Erythroblast (primary cell): ENCODE measurements at places on chromosomes 11 and 22.
A peak's percentile ranks its signal among the peaks of the same experiment; 100 is the strongest.

DNA sequence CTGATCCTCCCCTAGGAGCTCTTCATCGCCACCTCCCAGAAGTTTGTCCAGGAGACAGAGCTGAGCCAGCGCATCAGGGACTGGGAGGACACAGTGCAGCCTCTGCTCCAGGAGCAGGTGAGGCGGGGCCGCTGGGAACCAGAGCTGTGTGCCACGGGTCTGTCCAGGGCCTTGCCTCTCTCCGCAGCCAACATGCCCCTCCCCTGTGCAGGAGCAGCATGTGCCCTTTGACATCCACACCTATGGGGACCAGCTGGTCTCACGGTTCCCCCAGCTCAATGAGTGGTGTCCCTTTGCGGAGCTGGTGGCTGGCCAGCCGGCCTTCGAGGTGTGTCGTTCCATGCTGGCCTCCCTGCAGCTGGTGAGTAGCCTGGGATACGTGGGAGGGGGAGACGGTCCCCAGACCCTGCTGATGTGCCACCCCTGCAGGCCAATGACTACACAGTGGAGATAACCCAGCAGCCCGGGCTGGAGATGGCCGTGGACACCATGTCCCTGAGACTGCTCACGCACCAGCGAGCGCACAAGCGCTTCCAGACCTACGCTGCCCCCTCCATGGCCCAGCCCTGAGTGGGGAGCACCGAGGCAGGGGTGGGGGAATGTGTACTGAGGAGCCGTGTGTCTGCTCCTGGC, 2.5 kb downstream of the SCO2 start:
- DNase-seq = no peak

GRCh38 chr11:122235615-122236014, 119.6 kb upstream of the BLID start:
- DNase-seq = no peak

GRCh38 chr11:77611921-77612320, 22.2 kb downstream of the AQP11 start:
- peak; percentile 85 for DNase-seq

DNA sequence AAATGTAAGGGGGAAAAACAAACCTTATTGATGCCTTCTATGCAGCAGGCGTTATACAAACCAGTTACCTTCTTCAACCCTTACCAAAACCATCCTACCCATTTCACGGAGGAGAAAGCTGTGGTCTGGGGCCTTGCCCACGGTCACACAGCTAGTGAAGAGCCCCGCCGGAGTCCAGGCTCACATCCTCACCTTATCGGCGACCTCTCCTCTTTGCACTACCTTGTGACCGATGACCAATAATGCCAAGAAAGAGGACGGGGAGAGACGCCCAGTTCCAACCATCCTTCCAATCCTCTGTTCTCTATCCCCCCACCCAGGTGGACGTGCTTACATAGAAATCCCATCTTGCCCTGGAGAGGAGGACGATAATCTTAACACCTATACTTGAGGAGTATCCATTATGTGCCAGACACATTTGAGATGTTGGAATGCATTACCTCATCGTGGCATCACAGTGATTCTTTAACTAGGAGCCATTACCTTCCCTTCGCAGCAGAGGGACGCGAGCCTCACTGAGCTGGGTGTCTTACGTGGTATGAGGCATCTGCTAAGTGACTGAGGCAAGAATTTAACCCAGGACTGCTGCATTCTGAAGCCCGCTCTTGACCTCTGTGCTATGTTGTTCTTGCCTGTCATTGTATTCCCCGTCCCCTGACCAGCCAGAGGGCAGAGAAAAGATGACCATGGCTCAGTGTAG, 253.7 kb upstream of the B3GAT1 start:
- no peak for DNase-seq

DNA sequence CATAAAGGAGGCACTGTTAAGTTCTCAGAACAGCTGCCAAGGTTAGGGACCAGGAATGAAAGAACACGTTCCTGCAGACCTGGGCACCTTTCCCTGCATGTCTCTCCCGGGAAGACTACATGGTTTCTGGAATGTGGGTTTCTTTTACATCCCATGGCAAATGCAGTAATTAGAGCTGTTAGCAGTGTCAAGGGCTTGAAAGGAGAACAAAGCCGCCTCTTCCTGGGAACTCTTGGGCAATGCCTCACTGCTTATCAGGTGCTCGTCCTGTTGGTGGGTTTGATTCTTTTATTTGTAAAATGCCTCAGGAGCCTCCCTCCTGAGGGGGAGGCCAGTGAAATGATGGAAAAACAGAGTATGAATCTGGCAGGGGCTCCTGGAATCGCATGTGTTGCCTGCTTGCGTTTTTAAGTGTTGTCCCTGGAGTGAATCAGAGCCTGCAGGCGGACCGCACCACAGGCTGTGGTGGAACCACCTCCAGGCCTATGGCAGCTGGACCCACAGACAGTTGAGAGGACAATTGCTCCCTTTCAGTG, 723 bp upstream of the C22orf31 start:
- no peak for DNase-seq
